ENCODE measurements at places on chromosomes 7 and 10.

- ATAC-seq: no peak
Observed at GRCh38 chr10:28880683-28880950, 203.3 kb downstream of the BAMBI start.

- no peak for ATAC-seq
Observed at GRCh38 chr10:32953277-32953927, 4.6 kb downstream of the ITGB1 start.

DNA sequence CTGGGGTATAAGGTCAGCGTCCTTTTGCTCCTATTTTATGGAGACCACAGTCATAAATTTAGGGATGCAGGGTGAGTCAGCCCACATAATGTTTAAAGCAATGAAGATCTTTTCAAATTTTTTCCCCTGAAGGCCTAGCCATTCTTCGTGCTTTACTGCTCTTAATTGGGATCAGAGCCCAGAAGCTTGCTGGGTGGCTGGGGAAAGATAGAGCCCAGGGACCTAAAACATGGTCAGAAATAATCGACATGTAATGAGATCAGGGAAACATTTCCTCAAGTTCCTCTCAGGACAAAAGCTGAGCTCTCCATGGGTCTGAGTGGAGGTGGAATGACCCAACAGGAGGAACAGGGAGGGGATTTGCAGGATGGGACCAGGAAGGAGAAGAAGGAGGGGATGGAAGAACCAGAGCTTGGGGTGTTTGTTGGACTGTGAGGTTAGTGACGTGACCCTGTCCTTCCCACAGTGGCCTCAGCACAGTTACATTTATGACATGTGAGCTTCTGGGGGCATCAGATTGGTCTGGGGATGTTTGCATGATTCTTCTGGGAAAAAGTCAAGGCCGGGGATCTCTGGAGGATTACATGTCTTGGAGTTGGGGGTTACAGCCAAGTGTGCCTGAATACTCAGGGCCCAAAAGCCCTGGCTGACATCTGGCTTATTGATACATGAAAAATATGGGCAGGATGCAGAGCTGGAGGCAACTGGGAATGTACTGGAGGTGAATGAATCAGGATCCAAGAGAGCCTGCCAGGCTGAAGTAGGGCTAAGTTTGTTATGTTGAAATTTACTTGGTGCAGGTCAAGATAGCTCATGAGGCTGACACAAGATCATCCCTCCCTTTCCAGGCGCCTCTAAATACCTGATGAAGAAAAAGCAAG, 477.9 kb downstream of the RPS24 start:
- ATAC-seq: no peak

DNA sequence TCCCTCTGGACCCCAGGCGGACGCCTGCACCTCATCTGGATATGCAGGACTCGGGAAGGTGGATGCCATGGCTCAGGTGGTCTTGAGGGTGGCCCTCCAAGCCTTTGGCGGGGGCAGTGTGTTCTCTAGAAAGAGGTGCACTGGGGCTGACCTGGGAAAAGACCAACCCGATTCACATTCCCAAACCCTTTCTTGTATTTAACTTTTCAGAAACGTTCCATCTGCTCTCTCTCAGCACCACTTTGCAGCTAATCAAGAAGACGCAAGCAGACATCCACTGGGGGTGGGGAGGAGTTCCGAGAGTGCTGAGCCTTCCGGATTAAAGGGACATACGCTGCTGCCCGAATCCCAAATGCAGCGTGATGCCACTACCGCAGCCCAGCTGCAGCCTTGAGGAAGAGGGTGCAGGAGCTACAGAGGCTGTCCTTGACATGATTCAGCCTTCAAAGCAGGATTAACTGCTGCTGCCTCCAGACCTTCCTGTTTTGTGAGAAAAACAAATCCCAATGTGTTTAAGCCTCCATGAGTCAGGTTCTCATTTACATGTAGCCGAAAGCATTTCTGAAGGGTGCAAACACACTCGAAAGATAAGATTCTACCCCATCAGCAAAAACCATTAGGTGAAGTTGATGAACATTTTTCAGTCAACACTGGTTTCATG, 39.9 kb downstream of the RBM17 start:
- ATAC-seq: peak; percentile 41

Data from motor neuron (in vitro differentiated cells).